ENCODE measurements at places on chromosomes 4 and X. TPM values are rescaled to one million over a fixed set of nuclear protein-coding genes. Genes with fewer than 3 reads are reported as not detected.

GRCh38 chrX:52923781-52924241 is 26.7 kb downstream of the FAM156B start:
- no peaks in the 10 kb centered on the region for H3K27me3 ChIP-seq
- no peaks in the 10 kb centered on the region for H3K4me1 ChIP-seq
- DNase-seq, result peak; percentile 33
- H3K27ac ChIP-seq, result no peak overlapping the region
- H3K4me3 ChIP-seq, result no peak overlapping the region

- peaks cover 12% of the 10 kb centered on the region for H3K27me3 ChIP-seq
- H3K27ac ChIP-seq, result no peak overlapping the region
- no peak overlapping the region for H3K4me3 ChIP-seq
- H3K36me3 ChIP-seq, result no peaks in the 10 kb centered on the region
- no peak for DNase-seq
- H3K4me1 ChIP-seq, result peaks cover 3% of the 10 kb centered on the region
Observed at GRCh38 chr4:20348411-20348810, 96.7 kb downstream of the SLIT2 start.

- no peak overlapping the region for H3K27ac ChIP-seq
- no peaks in the 10 kb centered on the region for H3K27me3 ChIP-seq
- H3K4me1 ChIP-seq, result no peaks in the 10 kb centered on the region
- H3K4me3 ChIP-seq, result no peak overlapping the region
Observed at GRCh38 chr4:151184523-151185458, 85.4 kb downstream of the RPS3A start.

DNA sequence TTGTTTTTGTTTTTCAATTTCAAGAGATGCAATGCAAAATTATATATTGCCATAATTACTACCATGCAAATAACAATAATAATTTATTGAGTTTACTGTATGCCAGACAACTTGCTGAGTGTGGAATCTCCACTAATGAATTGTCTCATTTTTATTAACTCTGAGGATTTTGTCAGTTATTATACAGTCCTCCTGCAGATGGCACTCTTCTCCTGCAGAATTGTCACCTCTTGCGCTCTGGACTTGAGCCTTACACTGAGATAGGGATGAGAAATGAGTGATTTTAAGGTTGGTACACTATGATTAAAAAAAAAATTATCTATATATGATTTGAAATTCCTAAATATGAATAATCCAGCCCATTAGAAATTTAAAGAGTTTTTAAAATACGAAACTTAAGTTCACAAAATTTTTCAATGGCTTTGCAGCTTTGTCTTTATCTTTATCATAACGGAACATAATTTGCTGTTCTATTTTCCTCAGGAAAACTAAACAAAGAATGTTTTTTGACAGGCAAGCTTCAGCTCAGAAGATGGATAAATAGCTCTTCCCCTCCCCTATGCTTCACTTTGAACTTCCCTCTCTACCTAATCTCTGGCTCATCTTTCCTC is 12.7 kb upstream of the PAQR3 start:
- no peak overlapping the region for H3K4me3 ChIP-seq
- H3K27me3 ChIP-seq, result peaks cover 22% of the 10 kb centered on the region
- H3K27ac ChIP-seq, result no peak overlapping the region
- DNase-seq, result no peak
- no peaks in the 10 kb centered on the region for H3K36me3 ChIP-seq

GRCh38 chr4:187064033-187064432 is 340.4 kb upstream of the FAT1 start:
- H3K27me3 ChIP-seq, result no peaks in the 10 kb centered on the region
- H3K36me3 ChIP-seq, result no peaks in the 10 kb centered on the region
- H3K4me1 ChIP-seq, result no peaks in the 10 kb centered on the region
- no peak overlapping the region for H3K4me3 ChIP-seq
- H3K27ac ChIP-seq, result no peak overlapping the region
- DNase-seq, result no peak

GRCh38 chrX:2468261-2469195 is 32.2 kb downstream of the DHRSX start:
- DNase-seq, result no peak
- H3K4me1 ChIP-seq, result no peaks in the 10 kb centered on the region
- no peak overlapping the region for H3K27ac ChIP-seq
- H3K4me3 ChIP-seq, result no peak overlapping the region

GRCh38 chrX:154829134-154829533 is 5.3 kb downstream of the SMIM9 start:
- no peak for DNase-seq
- H3K4me1 ChIP-seq, result no peaks in the 10 kb centered on the region
- H3K27ac ChIP-seq, result no peak overlapping the region
- H3K27me3 ChIP-seq, result no peaks in the 10 kb centered on the region
- no peaks in the 10 kb centered on the region for H3K36me3 ChIP-seq
- H3K4me3 ChIP-seq, result no peak overlapping the region

DNA sequence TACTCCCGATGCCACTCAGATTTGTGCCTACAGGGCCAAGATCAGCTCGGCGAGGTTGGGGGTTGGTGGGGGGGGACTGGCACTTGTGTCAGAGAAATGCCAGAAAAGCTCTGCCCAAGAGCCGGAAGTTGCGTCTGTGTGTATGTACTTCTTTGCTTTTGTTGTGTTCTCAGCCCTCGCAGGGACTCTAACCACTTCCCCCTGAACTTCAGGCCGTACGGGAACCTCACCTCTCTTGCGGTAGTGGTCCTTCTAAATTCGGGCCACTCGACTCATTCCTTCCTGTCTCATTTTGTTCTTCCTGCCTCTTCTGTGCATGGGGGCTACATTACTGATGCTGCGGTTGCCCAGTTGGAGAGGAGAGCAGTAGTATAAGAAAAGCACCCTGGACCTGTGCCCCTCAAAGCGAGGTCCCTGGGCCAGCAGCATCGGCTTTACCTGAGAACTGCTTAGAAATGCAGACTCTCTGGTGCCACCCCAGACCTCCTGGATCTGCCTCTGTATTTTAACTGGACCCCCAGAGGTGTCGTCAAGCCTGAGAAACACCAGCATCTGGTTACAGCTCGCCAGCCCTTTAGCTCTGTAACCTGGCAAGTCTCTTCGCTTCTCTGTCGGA is 146.3 kb upstream of the RPS6KA3 start:
- H3K27me3 ChIP-seq, result peaks cover 77% of the 10 kb centered on the region
- H3K36me3 ChIP-seq, result no peaks in the 10 kb centered on the region
- H3K4me3 ChIP-seq, result no peak overlapping the region
- no peak for DNase-seq
- no peaks in the 10 kb centered on the region for H3K4me1 ChIP-seq
- no peak overlapping the region for H3K27ac ChIP-seq

- no peak for DNase-seq
- H3K4me1 ChIP-seq, result no peaks in the 10 kb centered on the region
- no peaks in the 10 kb centered on the region for H3K27me3 ChIP-seq
- H3K27ac ChIP-seq, result no peak overlapping the region
- H3K36me3 ChIP-seq, result no peaks in the 10 kb centered on the region
- no peak overlapping the region for H3K4me3 ChIP-seq
Observed at GRCh38 chrX:45584717-45585116, 384.0 kb upstream of the DIPK2B start.

DNA sequence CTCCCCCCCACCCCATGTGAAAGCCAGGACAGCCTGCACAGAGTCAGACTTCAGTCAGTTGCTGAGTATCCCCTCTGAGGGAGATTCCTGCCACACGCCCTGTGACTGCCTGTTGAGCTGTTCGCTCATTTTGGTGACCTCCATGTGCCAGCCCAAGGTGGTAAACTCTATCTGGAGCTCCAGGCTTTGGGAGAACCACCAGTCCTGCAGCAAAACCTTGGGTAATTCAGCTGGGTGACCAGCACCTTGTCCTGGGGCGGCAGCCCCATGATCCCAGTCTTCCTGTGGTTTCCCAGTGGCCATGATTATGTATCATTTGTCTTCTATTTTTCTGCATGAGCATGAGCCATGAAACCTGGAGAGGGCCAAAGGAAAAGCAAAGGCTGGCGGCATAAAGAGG is 73.4 kb downstream of the NBDY start:
- no peak overlapping the region for H3K4me3 ChIP-seq
- no peak for DNase-seq
- H3K36me3 ChIP-seq, result no peaks in the 10 kb centered on the region

DNA sequence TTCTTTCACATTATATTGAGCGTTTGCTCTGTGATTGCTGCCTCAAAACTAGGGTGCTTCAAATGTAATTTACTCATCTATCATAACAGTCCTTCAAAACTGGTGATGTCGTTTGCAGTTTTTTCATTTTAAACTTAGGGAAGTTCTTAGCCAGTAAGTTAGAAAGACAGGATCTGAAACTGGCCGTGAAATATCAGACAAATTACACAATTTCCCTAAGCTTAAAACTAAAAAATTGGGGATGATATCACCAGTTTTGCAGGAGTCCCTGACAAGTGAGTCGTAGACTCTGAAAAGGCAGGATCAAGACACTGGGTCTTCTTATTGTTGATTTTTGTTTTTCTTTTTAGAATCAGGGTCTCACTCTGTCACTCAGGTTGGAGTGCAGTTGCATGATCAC is 44.8 kb downstream of the MOB1B start:
- H3K36me3 ChIP-seq, result peaks cover 9% of the 10 kb centered on the region
- no peaks in the 10 kb centered on the region for H3K4me1 ChIP-seq
- H3K4me3 ChIP-seq, result no peak overlapping the region

DNA sequence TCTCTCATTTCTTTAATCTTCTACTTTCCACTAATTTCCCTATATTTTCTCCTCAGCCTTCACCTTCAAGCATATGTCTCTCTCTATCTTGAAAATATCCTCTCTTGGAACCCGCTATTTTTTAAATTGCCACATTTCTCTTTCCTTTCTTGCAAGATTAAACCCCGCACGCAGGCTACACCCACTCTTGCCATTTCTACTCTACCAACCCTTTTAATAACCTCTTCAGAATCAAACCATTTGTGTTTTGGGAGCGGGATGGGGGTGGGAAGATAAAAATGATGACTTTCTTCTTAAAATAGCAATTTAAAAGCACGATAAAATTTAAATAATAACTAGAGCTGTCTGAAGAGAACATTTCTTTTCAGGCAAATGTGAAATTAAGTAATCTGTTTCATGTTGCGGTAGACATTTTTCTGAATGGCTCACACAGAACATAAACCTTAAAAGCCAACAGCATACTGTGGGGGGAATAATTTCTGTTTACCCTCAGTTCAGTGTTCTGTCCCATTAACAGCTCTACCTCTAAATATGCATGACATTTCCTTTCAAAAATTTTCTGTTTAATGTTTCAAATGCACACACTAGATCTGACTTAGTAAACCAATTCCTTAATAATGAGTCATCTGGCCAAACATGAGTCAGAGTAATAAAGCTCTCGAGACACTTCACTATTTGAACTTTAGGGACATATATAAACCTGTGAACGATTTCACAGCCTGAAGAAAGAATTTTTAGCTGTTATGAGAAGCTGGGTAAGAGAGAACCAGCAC is 20.5 kb downstream of the ARSJ start:
- no peaks in the 10 kb centered on the region for H3K4me1 ChIP-seq
- no peak overlapping the region for H3K27ac ChIP-seq
- H3K4me3 ChIP-seq, result no peak overlapping the region
- H3K27me3 ChIP-seq, result no peaks in the 10 kb centered on the region
- DNase-seq, result no peak
- H3K36me3 ChIP-seq, result no peaks in the 10 kb centered on the region

GRCh38 chr4:148793221-148793620 is 351.0 kb upstream of the NR3C2 start:
- H3K4me1 ChIP-seq, result peaks cover 7% of the 10 kb centered on the region
- H3K4me3 ChIP-seq, result no peak overlapping the region
- no peak overlapping the region for H3K27ac ChIP-seq

DNA sequence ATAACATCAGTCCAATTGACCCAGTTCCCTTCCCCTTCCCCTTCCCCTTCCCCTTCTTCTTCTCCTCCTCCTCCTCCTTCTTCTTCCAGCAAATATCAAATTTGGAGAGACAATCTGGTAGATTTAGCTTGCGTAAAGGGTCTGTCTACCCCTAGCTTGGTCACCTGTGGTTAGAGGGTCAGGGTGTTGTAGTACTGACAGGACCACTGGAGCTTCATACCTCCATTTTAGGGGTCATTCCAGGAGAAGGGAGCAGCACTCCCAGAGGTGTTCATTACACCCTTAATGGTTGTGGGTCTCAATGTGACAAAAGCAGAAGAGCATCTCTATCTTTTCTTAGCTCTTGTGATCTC is 3.7 kb upstream of the FGB start:
- no peak for DNase-seq
- H3K27me3 ChIP-seq, result no peaks in the 10 kb centered on the region
- H3K4me1 ChIP-seq, result no peaks in the 10 kb centered on the region
- no peak overlapping the region for H3K4me3 ChIP-seq

DNA sequence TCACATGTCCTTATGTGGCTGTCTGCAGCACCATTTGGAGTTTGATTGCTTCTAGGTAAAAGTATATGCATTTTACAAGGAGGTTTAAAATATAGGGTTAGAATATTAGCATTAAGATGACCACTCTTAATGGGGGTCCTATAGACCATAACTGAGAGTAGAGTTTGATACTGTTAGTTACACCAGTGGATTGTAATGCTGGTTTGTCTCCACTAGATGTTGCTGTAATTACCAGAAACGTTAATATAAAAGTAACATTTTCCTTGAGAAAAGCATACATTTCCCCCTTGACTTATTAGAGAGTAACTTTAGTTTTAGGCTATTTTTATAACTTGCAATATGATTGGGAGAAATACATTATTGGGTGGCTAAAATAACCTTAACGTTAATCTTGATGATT is 93.0 kb downstream of the ZXDA start:
- H3K27ac ChIP-seq, result no peak overlapping the region
- H3K27me3 ChIP-seq, result no peaks in the 10 kb centered on the region
- no peaks in the 10 kb centered on the region for H3K36me3 ChIP-seq
- no peak for DNase-seq
- no peaks in the 10 kb centered on the region for H3K4me1 ChIP-seq

GRCh38 chrX:19761554-19762295 is 125.7 kb downstream of the SH3KBP1 start:
- DNase-seq, result no peak
- H3K4me3 ChIP-seq, result no peak overlapping the region
- H3K36me3 ChIP-seq, result no peaks in the 10 kb centered on the region

- H3K36me3 ChIP-seq, result no peaks in the 10 kb centered on the region
- H3K27ac ChIP-seq, result no peak overlapping the region
- DNase-seq, result peak; percentile 67
- no peaks in the 10 kb centered on the region for H3K27me3 ChIP-seq
- no peak overlapping the region for H3K4me3 ChIP-seq
Observed at GRCh38 chrX:129781134-129781672, 1.5 kb downstream of the SASH3 start.

GRCh38 chr4:105059337-105059736 is 87.3 kb upstream of the TET2 start:
- no peak for DNase-seq
- H3K27ac ChIP-seq, result no peak overlapping the region
- no peaks in the 10 kb centered on the region for H3K4me1 ChIP-seq
- H3K4me3 ChIP-seq, result no peak overlapping the region
- no peaks in the 10 kb centered on the region for H3K36me3 ChIP-seq

Gene TBC1D25
- total RNA-seq, result 9.7 TPM

Gene PARM1
- total RNA-seq, result 1.1 TPM

Gene NKX3-2
- 0.25 TPM for total RNA-seq

Gene TMSB15A
- 78.6 TPM for total RNA-seq

Gene DKK2
- not detected for total RNA-seq

Gene FUNDC1
- total RNA-seq, result 22.2 TPM

Gene USP17L22
- not detected for total RNA-seq

Gene PPBP
- not detected for total RNA-seq

Gene AMMECR1
- total RNA-seq, result 62.2 TPM

Gene SUPT20HL1
- not detected for total RNA-seq

Gene AREG
- total RNA-seq, result 1.3 TPM

Gene ERVMER34-1
- total RNA-seq, result 4.9 TPM

Gene GPR173
- 9.4 TPM for total RNA-seq

All from endodermal cell (in vitro differentiated cells).